ENCODE measurements at places on chromosomes 13 and 19.

- no peak for DNase-seq
Observed at GRCh38 chr19:33134571-33135041, 2.7 kb downstream of the WDR88 start.

DNA sequence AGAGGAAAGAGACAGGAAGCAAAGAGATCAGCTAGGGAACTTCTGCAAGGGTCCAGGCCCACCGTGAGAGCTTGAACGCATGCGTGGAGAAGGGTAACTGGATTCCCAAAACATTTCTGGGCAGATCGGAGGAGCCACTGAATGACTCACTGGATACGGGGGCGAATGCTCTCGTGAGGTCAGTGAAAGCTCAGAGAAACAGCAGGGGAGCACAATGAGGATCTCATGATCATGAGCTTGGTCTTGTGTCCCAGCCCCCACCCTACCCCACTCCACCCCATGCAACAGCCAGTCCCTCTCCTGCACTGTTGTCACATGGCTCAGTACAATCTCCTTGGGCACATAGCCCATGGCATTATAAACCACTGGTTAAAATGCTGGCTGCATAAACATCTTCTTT lies 40.6 kb downstream of the DCLK1 start:
- no peak for DNase-seq

GRCh38 chr19:472005-472858 lies 11.4 kb upstream of the SHC2 start:
- DNase-seq, result no peak

DNA sequence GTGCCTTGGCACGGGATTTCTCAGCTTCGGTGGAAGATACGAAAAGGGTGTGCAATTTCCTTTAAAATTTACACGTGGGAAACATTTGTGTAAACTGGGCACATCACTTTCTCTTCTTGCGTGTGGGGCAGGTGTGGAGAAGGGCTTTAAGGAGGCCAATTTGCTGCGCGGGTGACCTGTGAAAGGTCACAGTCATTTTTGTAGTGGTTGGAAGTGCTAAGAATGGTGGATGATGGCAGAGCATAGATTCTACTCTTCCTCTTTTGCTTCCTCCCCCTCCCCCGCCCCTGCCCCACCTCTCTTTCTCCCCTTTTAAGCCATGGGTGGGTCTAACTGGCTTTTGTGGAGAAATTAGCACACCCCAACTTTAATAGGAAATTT lies 7.2 kb downstream of the SLITRK5 start:
- DNase-seq, result no peak

GRCh38 chr13:29750183-29750530 lies 100.3 kb downstream of the UBL3 start:
- DNase-seq, result no peak

DNA sequence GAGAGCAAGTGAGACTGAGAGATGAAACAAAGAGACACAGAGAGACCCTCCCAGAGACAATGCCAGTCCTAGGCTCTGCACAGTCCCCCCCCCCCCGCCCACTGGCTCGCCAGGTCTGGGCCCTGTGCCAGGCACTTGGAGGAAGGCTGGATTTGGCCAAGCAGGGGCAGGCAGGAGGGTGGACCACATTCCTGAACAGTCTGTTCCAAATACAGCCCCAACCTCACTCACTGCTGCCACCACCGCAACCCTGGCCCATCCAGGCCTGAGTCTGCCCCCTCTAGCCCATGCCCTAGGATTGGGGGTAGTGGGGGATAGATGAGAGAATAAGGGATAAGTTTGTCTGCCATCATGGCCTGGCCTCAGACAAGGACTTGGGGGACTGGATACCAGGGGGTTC lies 19.0 kb downstream of the CYP2F1 start:
- no peak for DNase-seq

GRCh38 chr13:40120781-40121180 lies 465.3 kb downstream of the COG6 start:
- no peak for DNase-seq

DNA sequence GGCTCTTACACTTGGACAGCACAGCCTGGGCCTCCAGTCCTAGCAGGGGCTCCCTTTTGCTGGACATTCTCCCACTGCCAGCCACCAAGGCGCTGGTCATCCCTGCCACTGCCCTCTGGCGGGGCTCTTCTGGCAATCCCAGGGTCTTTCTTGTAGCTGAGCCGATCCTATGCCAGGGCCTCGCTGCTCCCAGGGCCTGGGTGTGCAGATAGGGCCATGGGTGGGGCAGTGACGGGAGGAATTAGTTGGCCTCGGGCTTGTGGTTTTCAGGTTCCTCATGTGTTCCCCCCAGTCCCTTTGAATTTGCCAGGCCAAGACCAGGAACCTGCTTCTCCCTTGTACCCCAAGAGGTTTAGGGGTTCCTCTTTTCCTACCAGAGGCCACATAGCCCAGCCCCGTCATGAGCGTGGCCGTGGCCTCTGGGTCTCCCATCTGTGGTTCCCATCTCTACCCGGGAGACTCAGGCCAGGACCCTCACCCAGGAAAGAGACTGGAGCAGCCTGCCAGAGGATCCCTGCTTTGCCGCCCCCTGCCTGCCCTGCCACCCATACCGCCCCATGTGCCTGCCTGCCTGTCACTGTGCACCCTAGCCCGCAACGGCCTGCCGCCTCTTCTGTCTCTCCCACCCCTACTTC lies 26.2 kb downstream of the TMED1 start:
- DNase-seq, result no peak

DNA sequence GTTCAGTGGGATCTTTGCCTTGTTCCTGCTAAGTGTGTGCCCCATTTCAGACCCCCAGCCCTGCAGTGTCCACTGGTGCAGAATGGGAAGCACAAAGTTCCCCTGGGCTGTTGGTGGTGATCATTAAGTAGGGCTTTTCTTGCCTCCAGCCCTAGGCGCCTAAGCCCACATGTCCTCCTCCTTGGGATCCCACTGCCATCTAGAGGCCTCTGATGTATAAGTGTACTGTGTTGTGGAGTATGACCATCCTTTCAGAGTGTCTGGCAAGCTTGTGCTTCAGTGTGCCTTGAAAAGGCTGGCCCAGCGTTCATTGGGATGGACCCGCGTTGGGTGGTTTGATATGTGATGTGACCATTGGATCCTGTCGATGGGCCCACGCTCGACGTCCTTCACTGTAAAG lies 71.2 kb downstream of the WASF3 start:
- no peak for DNase-seq

GRCh38 chr13:46637213-46637612 lies 84.2 kb downstream of the LRCH1 start:
- no peak for DNase-seq

GRCh38 chr19:40411958-40412499 lies 1.1 kb downstream of the PRX start:
- DNase-seq, result no peak

DNA sequence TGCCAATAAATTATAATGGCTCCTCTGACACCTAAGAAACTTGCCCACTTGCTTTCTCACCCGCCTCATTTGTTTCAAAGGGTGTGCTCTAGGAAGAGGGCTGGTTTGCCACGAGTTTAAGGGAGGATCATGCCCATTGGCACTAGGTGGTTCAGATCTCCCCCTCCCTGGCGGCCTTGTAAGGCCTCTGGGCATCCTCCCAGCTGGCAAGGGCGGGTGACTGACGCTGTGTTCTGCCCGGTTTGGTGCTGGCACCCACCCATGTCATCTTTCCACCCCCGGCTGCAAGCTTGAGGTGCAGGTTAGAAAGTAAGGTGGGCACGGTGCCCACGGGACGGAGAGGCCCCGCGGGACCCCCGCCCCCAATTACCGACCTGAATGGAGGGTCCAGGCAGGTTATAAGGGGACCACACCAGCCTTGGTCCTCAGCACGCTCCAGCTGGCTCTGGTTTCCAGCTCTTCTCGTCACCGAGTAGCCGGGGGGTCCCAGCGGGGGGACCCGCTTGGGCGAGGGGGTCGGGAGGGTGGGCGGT lies 90.4 kb downstream of the PTPRS start:
- no peak for DNase-seq

DNA sequence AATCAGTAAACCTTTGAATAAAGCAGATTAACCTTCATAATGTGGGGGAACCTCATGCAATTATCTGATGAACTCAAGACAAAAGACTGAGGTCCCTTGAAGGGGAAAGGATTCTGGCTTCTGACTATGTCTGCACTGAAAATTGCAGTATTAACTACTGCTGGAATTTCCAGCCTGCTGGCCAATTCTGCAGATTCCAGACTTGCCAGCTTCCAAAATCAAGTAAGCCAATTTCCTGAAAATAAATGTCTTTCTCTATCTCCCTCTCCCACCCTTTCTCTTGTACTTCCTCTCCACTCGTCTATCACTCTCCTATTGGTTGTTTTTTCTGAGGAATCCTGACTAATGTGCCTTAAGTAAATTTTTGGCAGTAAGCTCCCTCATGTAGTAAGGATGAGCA lies 1479.9 kb upstream of the PRR20A start:
- no peak for DNase-seq

- no peak for DNase-seq
Observed at GRCh38 chr19:54420383-54421168, 5.3 kb downstream of the TTYH1 start.

DNA sequence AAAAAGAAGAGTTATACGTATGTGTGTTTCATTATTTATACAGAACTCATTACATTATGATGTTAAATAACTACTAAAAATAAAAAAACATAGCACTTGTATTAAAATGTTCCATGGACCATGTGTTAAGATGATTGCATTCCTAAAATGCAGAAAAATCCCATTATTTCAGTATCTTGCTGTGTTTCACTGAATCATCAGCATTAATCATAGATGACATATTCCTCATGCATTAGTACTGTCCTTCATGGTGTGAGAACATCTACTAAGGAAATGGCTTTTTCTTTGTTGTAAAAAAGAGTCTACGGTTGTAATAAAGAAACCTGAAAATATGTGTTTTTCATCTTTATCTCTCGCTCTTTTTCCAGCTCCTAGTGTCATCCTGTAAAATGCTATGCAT lies 416.5 kb downstream of the FGF14 start:
- no peak for DNase-seq

GRCh38 chr13:68050761-68051160 lies 820.6 kb upstream of the PCDH9 start:
- DNase-seq, result no peak

- DNase-seq, result no peak
Observed at GRCh38 chr13:111323549-111323948, 3.1 kb downstream of the TEX29 start.

GRCh38 chr13:100129605-100130004 lies 40.7 kb downstream of the PCCA start:
- no peak for DNase-seq

- DNase-seq, result no peak
Observed at GRCh38 chr13:81639984-81640582, 1299.2 kb upstream of the SPRY2 start.

DNA sequence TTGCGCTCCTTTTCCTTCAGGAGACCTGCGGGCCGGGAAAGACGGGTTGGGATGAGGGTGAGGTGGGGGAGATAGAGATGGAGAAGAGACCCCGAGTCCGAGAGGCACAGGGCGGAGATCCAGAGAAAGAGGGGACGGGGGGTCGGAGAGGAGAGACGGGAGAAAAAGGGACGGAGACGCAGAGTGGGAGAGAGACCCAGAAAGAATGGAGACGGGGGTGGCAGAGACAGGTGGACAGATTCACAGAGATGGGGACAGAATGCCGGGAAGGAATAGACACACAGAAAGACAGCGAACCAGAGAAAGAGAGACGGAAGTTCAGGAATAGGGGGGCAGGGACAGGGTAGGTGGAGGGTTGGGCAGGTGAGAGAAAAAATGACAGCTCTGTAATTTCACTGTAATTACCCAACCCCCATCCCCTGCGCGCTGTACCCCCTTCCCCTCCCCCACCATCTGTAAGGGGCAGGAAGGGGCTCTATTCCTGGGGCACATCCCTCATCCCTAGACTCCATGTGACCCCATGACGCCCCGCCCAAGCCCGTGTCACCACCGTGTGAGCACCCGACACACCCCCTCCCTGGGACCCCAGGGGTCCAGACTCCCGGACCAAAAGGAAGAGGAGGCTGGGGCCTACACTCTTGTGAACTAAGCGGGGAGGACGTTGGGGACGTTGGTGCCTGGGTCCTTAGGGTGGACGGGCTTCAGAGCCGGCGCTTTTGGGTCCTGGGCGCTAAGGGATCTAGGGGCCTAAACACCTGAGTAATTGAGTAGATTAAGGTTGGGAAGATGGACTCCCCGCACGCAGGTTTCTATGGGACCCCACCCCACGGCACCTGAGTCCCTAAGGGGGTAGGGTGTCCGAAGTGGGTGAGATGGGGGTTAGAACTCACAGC lies 967 bp downstream of the DBP start:
- no peak for DNase-seq

DNA sequence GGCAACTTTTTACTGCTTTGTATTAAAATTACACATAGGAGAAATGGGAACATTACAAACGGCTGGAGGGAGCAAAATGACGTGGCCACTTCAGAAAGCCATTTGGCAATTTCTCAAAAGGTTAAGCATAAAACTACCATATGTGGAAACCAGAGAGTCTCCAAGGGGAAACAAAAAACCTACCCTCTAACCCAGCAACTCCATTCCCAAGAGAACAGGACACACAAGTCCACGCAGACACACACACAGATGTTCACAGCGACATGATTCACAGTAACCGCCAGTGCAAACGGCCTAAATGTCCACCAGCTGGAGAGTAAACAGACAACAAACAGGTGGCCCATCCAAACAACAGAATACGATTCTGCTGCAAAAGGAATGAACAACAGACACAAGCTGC lies 37.2 kb downstream of the STK24 start:
- DNase-seq, result no peak

GRCh38 chr13:37209621-37210580 lies 104.4 kb upstream of the CSNK1A1L start:
- DNase-seq, result no peak

- no peak for DNase-seq
Observed at GRCh38 chr13:81568824-81569223, 1227.9 kb upstream of the SPRY2 start.

DNA sequence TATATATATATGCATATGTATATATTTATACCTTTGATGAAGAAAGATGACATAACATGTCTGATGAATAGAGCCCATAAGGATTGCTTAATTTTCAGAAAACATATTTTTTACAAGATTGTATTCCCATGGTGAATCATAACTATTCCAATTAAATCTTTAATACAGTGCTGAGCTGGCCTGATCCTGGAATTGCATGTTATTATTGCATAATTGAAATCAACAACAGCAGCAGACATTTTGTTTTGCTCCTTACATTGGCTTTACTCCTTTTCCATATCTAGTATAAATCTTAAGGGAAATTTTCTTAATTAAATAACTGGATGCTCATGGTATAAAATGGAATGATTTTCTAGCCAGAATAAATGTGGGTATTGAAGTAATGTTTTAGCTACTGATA lies 22.0 kb downstream of the POSTN start:
- no peak for DNase-seq

DNA sequence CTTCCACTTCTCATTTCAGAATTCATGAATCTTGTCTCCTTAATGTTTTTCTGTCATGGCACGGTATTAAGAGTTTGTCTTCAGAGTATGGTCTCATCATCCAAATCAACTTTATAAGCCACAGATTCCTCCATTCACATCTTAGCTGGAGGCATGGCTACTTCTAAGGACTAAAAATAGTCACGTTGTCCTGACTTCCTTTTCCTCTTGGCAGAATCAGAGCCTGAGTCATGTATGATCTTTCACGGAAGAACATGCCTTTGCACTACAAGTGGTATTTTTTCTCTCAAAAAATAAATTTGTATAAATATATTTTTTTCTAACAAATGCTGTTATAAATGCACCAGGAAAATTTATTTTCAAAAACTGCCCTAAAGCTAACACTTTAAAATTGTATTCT lies 71.4 kb downstream of the ALOX5AP start:
- DNase-seq, result peak; percentile 45

GRCh38 chr13:99442273-99442895 lies 58.9 kb upstream of the TM9SF2 start:
- no peak for DNase-seq

GRCh38 chr13:34748073-34748472 lies 194.0 kb upstream of the NBEA start:
- DNase-seq, result no peak

Measured in GM04503 (cell line).